ENCODE measurements at places on chromosomes 4 and X. TPM values are rescaled to one million over a fixed set of nuclear protein-coding genes. Genes with fewer than 3 reads are reported as not detected.

- DNase-seq = no peak
Observed at GRCh38 chrX:85992811-85993229, 54.5 kb downstream of the CHM start.

GRCh38 chrX:103879339-103879738 lies 47.3 kb upstream of the RAB9B start:
- no peak for DNase-seq

- no peak for DNase-seq
Observed at GRCh38 chr4:8325291-8325973, 55.9 kb downstream of the HTRA3 start.

ITIH6 gene
- not detected for total RNA-seq

- DNase-seq = no peak
Observed at GRCh38 chrX:81355436-81355835, 153.5 kb downstream of the SH3BGRL start.

- DNase-seq = no peak
Observed at GRCh38 chr4:91111556-91111955, 984.4 kb downstream of the CCSER1 start.

- DNase-seq = no peak
Observed at GRCh38 chr4:110625576-110626257, 2.8 kb upstream of the PITX2 start.

DNA sequence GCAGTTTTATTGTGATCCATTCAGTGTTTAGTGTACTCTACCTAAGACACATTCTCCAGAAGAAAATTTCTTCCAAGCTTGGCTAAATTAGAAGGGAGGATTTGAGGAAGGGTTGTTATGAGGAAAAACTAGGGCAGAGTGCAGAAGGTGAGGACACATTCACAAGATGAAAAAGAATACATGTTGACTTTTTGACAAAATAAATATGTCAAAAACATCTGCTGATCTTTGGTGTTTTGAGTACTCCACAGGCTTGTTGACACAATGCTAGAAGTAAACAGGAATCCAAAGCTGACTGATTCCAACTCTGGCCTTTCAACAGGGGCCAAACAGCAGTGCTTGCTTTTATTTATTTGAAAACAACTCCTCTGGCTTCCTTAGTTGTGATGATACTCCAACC lies 125.8 kb upstream of the SLC7A11 start:
- no peak for DNase-seq

GRCh38 chr4:13054420-13054970 lies 429.6 kb downstream of the RAB28 start:
- no peak for DNase-seq

SLAIN2 gene
- total RNA-seq = 81.7 TPM

DNA sequence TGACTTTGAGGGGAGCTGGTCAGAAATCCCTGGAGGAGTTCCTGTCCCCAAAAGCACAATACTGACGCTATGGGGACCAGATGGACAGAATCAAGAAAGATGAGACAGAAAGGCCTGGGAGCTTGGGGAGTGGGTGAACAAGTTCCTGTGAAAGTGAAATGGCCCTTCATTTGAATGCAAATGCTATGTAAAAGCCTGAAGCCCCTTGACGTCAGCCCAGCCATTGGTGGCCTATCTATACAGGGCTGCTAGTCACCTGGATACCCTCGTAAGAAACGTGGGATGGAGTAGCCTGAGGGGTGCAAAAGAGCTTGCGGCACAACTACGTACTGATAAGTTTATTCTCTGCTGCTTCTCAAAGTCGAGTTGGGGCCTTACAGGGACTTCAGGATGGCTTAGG lies at the start of gene CDX4:
TSS of gene CDX4 (plus strand) at position 223 of the 400 bp plus-strand sequence. CDS start 201 bp downstream, outside the sequence.
- DNase-seq = no peak

- DNase-seq = no peak
Observed at GRCh38 chr4:116303736-116304188, 781.6 kb downstream of the TRAM1L1 start.

SSX2 gene
- total RNA-seq = not detected

RAP2C gene
- total RNA-seq = 23.7 TPM

DNA sequence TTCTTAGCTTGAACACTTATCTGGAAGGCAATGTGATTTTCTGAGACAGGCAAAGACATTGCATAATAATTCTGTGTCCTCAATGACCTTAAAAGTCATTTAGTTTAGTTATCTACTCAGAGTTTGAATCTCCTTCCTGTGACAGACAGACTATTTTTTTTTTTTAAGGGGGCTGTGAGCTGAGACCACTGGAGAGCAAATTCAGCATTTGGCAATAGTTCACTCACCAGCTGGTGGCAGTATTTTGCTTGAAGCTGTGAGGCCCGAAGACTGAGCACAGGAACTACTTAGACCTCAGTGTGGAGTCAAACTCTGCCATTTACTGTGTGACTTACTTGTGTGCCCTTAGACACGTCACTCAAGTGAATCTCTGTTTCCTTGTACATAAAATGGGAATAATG lies 22.9 kb upstream of the CPE start:
- DNase-seq = no peak

- DNase-seq = peak; percentile 21
Observed at GRCh38 chrX:18377796-18378195, 23.3 kb upstream of the SCML2 start.

CCDC120 gene
- total RNA-seq = 15.1 TPM

DNA sequence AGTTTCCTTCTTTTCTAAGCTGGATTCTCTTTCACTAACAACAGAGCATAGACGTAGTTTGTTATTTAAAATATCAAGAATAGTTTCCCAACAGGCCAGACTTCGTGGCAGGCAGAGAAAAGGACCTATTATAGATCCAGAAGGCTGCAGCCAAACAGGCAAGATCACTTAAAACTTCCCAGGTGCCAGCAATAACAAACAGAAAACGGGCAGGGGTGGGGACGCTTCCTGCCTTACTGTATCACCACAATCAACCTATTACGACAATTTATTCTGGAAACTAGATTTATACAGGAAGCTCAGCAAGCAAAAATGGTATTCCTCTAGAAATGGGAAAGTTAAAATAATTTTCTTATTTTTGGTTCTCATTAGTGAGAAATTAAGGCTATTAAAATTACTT lies 22.1 kb downstream of the RWDD4 start:
- no peak for DNase-seq

DNA sequence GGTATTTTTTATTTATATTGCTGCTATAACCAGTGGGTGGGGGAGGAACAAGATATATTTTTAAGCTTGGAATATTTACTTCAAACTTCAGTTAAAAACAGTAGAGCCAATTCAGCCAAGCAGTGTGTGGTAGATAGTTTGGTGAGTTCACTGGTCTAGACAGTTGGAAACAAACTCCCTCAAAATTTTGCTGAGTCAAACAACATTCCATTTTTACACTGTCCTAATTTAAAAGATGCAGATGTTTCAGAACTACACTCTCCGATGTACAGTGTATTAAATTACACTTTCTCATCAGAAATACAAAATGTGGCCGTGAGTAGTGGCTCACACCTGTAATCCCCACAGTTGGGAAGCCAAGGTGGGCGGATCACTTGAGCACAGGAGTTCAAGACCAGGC lies 23.3 kb downstream of the PRKX start:
- DNase-seq = no peak

- no peak for DNase-seq
Observed at GRCh38 chrX:154828016-154828408, 6.5 kb downstream of the SMIM9 start.

DNA sequence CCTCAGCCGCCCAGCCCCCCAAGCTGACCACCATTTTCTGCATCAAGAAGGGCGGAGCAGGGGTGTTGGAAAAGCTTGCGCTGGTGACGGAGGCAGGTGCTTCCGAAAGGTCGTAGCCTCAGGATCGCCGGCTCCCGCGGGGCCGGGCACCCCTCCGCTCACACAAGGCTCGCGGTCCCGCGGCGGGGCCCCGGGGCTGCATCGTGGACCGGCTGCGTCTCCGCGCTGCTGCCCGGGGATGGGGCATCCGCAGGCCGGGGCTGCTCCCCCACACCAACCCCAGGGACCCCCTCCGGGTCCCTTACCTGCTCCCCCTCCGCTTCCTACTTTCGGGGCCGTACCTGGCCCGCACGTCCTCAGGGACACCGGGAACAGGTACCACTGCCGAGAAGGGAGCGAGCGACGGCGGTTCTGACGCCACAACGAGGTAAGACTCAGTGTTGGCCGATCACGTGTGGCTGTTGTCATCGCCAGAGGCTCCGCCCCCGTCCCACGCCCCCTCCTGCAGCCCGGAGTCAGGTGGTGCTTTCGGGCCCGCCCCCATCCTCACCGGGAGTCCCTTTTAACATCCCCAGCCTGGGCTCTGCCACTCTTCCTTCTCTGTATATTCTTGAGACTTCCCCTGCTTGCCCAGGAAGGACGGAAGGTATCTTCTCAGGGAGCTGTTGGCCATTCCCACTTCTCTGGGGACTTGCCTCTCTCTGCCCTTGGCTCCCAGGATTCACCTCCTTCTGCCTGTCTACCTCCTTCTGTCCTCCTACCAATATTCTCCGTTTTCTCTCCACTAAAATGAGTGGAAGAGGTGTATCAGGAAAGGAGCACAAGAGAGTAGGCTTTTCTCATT lies at the start of gene BEX2:
TSS of gene BEX2 (minus strand) at position 436 of the 844 bp plus-strand sequence. CDS start 1,014 bp downstream, outside the sequence.
- peak; percentile 86 for DNase-seq

DNA sequence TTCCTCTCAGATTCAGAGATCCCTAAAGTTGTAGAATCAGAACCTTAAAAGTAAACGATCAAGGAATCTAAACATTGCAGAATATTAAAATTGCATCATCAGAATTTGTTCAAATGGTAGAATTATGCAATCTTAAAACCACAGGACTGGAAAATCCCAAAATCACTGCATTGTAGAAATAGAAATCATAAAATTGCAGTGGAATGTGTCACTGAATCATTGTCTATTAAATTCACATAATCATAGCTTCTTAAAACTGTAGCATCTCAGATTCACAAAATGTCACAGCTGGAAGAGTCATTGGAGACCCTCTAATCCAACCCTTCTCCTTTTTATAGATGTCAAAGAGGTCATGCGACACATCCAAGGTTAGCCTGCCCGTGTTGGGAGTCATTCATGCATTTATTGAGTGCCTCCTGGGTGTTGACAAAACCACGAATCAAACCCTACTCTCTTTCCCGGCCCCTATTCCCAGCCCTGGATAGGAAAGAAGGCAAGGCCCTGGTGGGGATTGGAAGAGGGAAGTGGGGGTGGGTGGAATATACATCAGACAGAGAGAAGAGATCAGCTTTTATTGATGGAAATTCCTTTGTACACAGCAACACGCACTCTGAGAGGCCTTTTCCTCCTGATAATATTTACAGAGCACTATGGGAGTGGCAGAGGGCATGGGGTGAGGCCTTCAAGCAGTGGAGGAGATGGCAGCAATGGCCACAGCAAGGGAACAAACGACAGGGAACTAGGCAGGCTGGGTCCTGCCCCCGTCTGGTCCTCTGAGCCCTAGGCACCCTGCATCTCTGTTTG lies 15.4 kb downstream of the IQSEC2 start:
- no peak for DNase-seq

Measured in naive thymus-derived CD4-positive, alpha-beta T cell (primary cell).